ENCODE measurements at places on chromosomes 12 and 14.

DNA sequence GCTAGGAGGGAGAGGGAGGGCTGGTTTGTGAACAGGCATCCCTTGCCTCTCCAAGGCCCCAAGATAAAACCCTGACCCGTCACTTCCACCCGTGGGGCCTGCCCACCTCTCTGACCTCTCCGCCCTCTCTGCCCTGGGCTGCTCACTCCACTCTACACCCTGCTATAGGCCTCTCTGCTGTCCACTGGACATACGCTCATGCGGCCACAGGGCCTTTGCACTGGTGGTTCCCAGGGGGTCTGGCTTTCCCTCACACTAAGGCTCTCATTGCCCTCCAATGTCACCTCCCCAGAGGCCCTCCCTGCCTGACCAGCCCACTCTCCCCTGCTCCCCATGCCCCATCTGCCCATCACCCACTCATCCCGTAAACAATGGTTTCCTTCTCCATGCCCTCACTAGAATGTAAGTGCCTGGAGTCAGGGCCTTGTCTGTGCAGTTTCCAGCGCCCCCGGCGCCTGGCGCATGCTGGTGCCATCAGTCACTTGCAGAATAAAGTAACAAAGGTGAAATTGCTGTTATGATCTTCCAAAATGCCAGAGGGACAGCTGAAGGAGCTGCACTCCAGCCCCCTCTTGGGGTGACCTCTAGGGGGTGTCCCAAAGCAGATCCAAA, 73.6 kb downstream of the RFLNA start:
- DNase-seq, result no peak

GRCh38 chr12:3520711-3521110, 29.7 kb downstream of the PRMT8 start:
- DNase-seq, result no peak

- no peak for DNase-seq
These were observed 70.2 kb downstream of the ETV6 start for GRCh38 chr12:11719678-11720099.

- DNase-seq, result no peak
These were observed 89.3 kb upstream of the RAP1B start for GRCh38 chr12:68521321-68521839.

DNA sequence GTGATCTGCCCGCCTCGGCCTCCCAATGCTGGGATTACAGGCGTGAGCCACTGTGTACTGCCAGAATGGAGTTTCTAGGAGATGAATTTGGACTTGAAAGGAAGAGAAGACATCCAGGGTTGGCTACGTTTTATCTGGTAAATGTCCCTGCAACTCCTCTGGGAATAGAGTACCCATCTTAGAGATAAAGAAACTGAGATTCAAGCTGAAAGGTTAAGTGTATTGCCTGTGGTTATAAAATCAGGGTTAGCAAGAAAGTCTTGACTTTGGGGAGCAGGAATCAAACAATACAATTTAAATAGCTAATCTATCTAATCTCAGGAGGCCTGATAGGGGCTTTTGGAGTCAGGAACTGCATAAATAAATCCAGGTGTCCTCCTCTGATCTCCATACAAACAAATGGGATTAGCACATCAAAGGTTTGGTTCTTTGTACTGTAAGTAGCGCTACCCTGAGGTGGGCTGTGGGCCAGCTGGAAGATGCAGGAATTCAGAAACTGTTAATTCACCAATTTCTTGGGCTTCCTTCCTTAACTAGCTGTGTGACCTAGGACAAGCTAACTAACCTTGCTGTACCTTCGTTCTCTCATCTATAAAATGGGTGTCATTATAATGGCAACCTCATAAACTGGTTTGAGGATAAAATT, 45.1 kb downstream of the TBX3 start:
- peak; percentile 35 for DNase-seq
